ENCODE measurements at places on chromosomes 4 and X.

DNA sequence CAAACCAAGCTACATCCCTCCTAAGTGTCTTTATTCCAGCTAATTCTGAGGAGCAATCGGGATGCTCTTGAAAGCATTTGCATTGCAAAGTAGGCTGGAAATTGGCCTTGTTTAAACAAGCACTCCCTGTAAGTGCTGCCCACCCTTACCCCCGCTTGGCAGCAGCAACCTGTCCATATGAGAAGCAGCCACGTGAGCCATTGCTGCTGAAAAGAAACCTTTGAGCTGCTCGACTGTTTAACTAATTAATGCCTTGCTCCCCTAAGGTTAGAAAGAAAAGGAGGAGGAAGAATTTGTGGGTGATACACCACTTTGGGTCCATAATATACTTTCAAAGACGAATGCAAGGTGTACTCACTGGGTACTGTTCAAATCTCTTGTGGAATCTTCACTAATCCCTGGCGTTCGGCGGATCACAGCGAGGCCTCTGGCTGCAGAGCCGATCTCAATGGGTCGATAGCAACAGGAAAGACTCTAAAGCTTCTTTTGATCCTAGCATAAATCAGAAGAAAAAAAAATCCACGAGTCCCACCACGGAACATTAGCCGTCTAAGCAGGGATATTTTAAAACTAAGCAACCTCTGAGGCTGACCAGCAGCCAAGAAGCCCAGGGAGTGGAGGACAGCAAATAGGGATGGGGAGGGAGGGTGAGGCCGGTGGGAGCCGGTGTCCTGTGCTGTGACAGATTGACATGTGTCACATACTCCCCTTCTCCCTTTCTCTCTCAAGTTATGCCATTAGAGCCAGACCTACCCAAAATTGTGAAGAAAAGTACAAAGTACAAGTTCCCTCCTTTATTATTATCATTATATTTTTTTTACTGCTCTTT is 37.2 kb upstream of the MGST2 start:
- no peak for DNase-seq

DNA sequence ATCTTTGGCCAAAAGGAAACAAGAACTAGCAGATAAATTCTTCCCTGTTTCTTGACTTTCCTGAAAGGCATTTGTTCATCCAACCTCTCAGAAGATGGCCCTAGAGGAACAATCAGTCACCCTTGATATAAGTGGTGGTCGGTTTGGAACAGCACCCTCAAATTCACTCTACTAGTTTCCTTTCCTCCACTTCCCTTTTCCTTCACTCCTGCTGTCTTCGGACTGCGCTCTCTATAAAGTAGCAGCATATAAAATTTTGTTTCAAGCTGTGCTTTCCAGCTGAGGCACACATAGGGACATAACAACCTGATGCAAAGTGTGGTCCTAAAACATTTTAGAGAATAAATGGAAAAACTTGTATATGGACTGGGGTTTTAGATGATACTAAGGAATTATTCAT is 29.0 kb upstream of the MOB1B start:
- no peak for DNase-seq

GRCh38 chrX:45851434-45851991 is 650.8 kb upstream of the DIPK2B start:
- DNase-seq = peak; percentile 23

DNA sequence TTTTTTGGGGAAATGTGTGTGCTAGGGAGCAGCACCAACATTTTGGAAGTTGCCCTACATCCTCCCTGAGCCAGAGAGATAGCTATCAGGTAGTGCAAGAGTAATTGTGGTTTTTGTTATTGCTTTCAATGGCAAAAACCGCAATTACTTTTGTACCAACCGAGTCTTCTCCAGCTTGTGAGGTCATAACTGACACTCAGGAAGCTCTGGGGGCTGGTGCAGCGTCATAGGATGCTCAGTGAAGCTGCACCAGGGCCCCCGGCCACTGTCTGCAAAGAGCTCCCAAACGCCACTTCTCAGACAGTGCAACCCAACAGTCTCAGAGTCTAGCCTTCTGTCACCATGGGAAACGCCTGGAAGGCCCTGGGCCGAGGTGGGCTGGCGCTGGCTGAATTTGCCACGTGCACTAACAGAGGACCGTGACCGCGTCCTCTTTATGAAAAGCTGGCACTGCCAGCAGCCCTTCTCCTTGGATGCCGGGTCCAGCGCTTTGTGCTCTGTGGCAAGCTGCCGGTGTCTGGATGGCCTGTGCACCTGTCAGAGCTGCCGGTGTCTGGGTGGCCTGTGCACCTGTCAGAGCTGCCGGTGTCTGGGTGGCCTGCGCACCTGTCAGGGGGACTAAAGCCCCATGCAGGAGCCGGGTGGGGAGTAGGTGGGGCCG is 19.4 kb downstream of the SH3TC1 start:
- DNase-seq = no peak

GRCh38 chrX:22135171-22135711 is 103.1 kb downstream of the PHEX start:
- no peak for DNase-seq

DNA sequence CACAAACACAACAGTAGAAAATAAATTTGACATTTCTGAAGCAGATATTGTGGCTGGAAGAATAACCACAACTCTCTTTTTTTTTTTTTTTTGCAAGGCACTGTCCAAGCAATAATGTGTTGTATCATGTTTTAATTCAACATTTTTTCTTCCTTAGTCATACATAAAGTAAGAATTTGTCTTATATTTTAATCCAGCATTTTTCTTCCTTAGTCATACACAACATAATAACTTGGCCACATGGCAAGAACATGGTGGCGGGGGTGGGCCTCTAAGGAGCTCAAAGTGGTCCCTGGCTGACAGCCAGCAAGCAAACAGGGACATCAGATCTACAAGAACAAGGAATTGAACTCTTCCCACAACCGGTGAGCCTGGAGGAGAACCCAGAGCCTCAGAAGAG is 20.2 kb downstream of the FBXW7 start:
- no peak for DNase-seq

- no peak for DNase-seq
These were observed 6.8 kb downstream of the STAP1 start for GRCh38 chr4:67565284-67565683.

DNA sequence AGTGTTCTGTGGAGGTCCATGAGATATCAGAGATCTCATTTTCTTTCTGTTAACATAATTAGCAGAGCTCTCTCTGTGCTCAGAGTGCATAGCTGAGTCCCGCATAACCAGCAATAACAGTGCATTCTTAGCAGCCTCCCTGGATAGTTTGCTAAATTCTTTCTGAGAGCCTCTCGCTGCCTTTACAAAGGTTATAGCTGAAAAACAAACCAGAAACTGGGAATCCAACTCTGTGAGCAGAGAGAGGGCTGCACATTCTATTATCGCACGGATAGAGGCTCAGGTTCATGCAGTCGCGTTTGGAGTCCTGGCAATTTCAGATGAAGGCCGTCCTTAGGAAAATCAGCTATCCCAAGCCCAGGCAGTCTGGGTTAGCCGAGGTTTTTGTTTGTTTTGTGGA is 1.2 kb downstream of the ENPP6 start:
- no peak for DNase-seq

DNA sequence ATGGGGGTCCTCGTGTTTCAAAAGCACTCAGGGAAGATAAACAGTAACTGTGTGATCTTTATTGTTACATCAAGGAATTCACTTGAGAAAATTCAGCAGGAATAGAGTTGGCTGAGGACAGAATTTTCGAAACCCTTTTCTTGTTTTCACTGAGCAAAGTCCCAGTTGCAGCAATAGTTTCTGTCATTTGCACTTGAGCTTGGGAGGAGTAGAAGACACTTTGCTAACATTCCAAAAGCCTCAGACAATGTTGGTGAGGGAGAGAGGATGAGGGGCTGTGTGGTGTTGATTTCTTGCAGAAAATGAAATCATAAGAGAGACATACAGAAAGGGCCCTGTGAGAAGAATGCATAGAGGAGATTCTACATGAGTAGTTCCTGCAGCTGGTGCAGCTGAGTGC is 151.9 kb upstream of the DIPK2B start:
- no peak for DNase-seq

DNA sequence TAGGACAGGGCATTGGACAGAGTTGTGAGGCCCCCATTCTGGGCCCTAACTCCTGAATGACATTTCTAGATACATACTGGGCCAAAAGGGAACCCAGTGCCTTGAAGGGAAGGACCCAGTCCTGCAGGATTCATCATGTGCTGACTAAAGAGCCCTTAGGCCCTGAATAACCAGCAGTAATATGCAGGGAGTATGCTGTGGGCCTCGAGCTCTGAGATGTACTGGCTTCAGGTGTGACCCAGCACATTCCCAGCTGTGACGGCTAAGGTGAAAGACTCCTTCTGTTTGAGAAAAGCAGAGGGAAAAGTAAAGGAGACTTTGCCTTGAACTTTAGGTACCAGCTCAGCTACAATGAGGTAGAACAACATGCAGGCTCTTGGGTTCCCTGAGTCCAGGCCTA is 138.2 kb upstream of the HUWE1 start:
- no peak for DNase-seq

DNA sequence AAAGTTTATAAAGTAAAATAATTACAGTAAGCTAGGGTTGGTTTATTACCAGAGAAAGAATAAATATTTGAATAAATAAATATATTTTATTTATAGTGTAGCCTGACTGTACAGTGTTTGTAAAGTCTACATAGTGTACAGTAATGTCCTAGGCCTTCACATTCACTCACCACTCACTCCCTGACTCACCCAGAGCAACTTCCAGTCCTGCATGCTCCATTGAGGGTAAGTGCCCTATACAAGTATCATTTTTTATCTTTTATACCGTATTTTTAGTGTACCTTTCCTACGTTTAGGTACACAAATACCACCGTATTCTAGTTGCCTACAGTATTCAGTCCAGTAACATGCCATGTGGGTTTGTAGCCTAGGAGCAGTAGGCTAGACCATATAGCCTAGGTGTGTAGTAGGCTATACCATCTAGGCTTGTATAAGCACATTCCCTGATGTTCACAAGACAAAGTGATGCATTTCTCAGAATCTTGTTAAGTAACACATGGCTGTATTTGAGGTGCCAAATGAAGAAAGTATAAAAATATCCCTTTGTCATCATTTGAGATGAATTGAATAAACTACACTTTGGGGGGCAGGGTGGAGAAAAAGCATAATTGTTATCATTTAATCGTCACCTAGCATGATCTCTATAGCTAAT is 14.7 kb upstream of the KLHL8 start:
- no peak for DNase-seq

GRCh38 chr4:86994686-86995085 is 59.9 kb downstream of the AFF1 start:
- no peak for DNase-seq

DNA sequence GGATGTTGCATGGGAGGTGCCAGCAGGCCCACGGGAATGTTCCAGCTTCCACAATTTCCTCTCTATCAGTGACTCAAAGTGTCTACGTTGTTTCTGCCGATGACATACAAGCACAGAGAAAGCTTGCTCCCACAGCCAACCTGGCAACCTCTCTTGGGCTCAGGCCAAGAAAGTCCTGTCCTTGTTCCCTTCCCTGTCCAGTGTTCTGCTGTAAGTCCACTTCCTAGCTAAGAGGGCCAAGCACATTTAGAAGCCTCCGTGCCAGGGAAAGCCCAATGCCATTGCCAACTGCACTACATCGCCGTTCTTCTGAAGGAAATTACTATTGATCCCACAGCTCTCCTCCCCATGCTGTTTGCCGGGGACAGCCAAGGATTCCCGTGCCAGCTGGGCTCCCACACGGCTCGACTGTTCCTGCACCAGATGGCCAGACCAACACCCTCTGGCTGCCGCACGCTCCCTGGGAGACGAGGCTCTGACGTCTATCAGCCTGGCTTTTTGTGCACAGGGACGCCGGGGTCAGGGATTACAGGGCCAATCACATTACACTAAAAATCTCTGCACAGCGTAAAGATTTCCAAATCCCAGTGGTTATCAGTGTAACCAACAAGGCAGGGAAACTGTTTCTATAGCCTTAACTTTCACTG is 284.0 kb downstream of the BCOR start:
- no peak for DNase-seq

- no peak for DNase-seq
These were observed 111.6 kb upstream of the PTPN13 start for GRCh38 chr4:86482306-86483172.

GRCh38 chr4:80235451-80235850 is 31.0 kb upstream of the FGF5 start:
- no peak for DNase-seq

- no peak for DNase-seq
These were observed 240.3 kb upstream of the GALNT7 start for GRCh38 chr4:172928347-172928746.

GRCh38 chr4:61350932-61351331 is 150.8 kb downstream of the ADGRL3 start:
- no peak for DNase-seq

DNA sequence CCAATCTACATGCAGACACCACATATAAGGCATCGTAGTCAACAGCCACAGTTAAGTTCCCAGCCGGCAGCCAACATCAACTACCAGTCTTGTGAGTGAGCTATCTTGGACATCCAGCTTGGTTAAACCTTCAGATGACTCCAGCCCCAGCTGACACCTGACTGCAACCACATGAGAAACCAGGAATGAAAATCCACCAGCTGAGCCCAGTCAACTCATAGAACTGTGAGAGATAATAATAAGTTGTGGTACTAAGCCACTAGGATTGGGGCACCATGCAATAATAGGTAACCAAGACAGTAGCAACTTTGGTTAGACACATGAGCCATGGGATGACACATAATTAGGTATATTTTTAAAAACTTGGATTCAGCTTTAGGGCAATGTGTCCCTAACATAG is 188.1 kb upstream of the BCOR start:
- DNase-seq = no peak

DNA sequence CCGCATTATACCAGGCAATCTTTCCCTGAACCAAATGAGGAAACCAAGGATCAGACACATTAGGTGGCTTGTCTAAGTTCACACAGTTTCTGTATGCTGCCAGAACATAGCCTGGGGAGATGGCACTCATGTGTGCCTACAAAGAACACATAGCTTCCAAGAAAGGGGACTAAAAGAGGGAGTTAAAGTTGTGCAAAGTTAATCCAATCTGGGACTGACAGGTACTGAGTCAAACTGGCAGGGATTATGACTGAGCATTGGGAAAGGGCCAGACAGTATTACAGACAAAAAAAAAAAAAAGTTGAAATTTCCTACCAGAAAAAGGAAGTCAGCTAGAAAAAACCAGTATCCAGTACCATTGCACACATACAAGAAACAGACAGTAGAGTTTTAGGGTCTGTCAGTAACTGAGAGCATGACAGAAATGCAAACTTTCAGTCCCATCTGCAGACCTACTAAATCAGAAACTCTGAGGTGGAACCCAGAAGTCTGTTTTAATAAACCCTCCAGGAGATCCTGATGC is 37.2 kb downstream of the ADAMTS3 start:
- no peak for DNase-seq

GRCh38 chr4:56637154-56637553 is 43.9 kb downstream of the HOPX start:
- no peak for DNase-seq

DNA sequence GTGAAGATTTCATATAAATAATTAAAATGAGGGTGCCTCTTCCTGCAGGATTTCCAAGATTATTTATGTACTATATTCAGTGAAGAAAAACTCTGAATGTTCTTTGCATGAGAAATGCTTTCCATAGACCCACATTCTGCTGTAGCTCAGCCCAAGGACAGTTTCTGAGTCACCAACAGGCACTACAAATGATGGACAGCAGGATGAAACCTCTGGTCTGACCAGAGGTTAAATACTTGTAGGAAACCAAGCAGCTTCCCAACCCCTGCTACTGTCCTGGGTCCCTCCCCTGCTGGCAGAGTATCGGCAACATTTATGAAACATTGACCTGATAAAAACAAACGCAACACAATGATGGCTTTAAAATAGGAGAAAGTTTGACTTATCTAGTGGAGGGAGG is 73.1 kb downstream of the CXXC4 start:
- no peak for DNase-seq

GRCh38 chr4:3367866-3368265 is 73.9 kb upstream of the HGFAC start:
- DNase-seq = no peak

GRCh38 chr4:183444214-183445096 is at the start of gene CDKN2AIP:
TSS of gene CDKN2AIP (plus strand) at chr4:183444636. CDS start at chr4:183444798, 162 bp downstream.
- DNase-seq = peak; percentile 93

Measured in activated gamma-delta T cell treated with Interleukin-2 at 50 U/mL for 16 hours (primary cell).